ENCODE measurements at places on chromosomes 16 and 17. TPM values are rescaled to one million over a fixed set of nuclear protein-coding genes. Genes with fewer than 3 reads are reported as not detected.

GRCh38 chr16:47928008-47928407, 227.8 kb downstream of the ABCC12 start:
- no peak for DNase-seq

- no peak for DNase-seq
Observed at GRCh38 chr16:52597073-52597771, 50.3 kb upstream of the TOX3 start.

DNA sequence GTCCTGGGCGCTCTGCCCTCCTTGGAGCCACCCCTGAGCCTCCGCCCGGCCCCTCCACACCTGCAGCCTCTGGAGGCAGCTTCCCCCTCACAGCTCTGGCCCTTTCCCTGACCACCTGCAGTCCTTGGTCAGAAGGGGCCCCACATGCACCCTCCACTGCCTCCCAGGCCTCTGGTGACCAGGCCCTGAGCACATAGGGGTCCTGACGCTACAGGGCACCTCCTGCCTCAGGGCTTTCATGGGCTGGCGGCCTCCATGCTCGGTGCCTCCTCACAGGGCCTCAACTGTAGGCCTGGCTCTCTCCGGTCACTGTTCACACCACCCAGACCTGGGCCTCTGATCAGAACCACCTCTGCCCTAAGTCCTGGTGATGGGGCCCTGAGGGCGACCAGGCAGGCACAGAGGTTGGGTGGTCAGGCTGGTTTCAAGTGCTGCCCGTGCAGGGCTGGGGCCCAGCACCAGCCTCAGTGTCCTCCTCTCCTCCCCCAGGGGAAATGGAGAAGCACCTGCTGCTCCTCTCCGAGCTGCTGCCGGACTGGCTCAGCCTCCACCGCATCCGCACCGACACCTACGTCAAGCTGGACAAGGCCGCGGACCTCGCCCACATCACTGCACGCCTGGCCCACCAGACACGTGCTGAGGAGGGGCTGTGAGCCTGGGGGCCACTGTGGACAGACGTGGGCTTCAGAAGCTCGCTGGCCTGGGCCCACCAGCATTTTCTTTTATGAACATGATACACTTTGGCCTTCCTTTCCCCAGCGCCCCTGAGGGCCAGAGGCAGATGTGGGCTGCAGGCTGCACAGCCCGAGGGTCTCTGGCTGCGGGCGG, 3.9 kb downstream of the APRT start:
- no peak for DNase-seq

DNA sequence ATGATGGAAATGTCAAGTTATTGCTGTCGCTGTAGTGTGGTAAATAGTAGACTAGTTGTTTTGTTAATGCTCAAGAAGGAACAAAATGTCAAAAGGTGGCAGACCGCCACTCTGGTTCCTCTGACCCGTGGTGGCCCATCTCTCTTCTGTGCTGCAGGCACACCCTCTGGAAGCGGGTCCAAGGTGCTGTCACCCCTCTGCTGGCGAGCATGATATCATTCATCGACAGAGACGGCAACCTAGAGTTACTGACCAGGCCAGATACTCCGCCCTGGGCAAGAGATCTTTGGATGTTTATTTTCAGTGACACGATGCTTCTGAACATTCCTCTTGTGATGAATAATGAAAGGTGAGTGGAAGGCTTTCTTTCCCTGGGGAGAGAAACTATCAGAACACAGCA, 56.8 kb upstream of the ENDOV start:
- DNase-seq = no peak

DNA sequence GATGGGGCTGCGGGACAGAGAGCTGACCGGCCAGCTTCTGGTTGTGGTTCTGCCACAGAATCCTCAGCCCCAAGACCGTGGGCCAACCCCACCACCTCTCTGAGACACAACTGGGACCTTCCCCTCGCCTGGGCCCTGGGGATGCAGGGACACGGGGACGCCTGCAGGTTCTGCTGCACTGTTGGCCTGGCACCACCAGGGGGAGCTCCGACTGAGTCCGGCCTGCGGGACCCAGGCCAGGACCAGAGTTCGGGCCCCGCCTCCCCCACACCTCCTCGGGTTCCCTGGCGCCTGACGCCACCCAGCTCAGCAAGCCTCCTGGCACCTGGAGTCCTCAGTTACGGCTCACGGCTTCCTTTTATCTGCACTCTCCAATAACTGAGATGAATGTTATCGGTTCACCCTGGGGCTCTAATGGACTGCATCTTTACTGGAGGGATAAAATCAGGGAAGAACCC, 27.3 kb downstream of the TBC1D16 start:
- peak; percentile 52 for DNase-seq

DNA sequence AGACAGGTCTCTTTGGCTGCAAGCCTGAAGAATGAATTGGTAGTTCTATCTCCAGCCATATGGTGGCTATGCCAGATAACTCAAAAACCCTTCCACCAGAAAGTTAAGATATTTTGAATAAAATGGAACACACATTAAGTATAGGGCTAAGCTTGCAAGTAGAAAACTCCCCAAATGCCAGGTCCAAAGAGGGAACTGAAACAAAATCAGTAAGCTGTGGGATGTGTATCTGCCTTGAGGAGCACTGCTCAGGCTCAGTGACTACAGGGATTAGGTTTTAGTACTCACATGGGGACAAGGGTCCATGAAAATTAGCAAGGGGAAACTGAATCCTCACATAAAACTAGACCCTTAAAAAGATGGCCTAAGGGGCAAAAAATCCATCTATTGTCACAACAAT, 115.7 kb upstream of the PMFBP1 start:
- no peak for DNase-seq

- DNase-seq = no peak
Observed at GRCh38 chr16:56879276-56879675, 14.3 kb downstream of the SLC12A3 start.

DNA sequence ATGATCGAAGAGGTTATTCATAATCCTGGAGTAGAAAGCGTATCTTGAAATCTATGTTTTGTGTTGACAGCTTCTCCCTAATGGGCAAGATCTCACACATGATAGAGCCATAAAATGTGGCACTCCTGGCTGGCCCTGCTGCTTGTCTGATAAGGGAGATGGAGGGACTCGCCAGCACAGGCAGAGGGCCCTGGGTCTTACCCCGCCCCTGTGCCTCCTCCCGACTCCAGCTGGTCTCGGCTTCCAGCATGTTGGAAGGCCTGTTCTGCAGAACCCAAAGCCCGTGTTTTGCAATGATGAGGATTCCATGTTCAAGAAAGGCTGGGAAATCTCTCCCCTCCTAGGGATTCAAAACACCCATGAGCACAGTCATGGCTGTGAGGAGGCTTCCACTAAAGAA, 106.7 kb upstream of the SDK2 start:
- no peak for DNase-seq

DNA sequence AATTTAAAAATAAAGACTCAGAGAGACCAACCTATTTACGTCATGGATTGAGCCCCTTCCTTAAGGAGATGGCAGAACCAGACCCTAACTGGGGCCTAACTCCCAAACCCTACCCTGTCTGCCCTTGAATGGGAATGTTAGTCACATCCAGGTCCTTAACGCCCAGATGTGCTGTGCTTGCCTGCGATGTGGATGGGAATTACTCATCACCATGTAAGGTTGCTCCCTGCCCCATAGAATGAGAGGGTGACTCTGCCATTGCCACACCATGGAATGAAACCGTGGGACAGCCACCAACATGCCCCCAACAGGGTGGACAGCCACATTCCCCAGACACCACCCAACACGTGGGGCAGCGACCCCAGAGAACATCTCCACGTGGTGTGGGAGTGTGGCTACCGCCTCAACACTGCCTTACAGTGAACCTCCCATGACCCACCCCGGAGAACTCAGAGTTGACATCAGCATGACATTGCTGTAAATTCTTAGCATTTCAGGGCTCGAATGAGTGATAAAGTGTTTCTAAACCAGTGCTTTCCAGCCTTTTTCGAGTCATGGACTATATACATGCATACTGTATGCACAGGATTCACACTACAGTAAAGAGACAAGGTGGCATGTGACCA, 31.8 kb downstream of the SCNN1B start:
- DNase-seq = peak; percentile 39

GRCh38 chr16:88578446-88579313, 8.5 kb downstream of the ZC3H18 start:
- no peak for DNase-seq

GRCh38 chr16:21646721-21647561, 5.5 kb downstream of the IGSF6 start:
- peak; percentile 73 for DNase-seq

DNA sequence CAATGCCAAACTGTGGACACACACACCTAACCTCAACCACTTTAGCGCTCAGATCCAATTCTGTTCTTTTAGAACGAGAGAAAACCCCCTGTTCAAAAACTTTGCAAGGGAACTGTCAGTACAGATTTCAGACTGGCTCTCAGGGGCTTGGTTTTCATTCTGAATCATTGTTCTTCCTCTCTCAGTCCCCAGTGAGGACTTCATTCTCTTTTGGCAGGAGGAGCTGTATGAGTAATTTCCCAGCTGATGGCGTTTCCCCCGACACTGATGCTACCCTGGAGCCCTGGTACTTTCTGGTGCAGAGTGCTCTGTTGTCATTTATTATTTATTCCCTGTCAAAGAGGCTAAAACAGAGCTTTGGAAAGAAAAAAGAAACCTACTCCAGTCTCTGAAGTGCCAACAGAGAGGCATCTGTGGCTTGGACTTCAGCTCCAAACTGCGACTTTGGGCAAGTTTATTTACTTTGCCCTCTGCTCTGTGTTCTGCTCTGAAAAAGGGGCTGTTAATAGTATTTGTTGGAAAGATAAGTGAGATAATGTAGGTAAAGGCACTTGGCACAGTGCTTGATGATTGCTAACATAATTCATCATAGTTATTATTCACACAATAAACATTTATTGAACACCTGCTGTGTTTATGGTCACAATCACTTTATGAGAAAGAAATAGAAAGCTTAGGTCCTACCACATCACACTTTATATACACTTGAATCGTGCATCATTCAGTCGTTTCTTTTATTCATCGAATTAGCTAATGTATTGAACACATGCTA, 28.3 kb downstream of the ETV4 start:
- DNase-seq = peak; percentile 13

GRCh38 chr16:69241926-69242325, 55.0 kb downstream of the SNTB2 start:
- no peak for DNase-seq

GRCh38 chr17:72657467-72658317, 434.8 kb downstream of the SLC39A11 start:
- DNase-seq = peak; percentile 45

- DNase-seq = no peak
Observed at GRCh38 chr17:64192589-64192988, 62.6 kb upstream of the ERN1 start.

DNA sequence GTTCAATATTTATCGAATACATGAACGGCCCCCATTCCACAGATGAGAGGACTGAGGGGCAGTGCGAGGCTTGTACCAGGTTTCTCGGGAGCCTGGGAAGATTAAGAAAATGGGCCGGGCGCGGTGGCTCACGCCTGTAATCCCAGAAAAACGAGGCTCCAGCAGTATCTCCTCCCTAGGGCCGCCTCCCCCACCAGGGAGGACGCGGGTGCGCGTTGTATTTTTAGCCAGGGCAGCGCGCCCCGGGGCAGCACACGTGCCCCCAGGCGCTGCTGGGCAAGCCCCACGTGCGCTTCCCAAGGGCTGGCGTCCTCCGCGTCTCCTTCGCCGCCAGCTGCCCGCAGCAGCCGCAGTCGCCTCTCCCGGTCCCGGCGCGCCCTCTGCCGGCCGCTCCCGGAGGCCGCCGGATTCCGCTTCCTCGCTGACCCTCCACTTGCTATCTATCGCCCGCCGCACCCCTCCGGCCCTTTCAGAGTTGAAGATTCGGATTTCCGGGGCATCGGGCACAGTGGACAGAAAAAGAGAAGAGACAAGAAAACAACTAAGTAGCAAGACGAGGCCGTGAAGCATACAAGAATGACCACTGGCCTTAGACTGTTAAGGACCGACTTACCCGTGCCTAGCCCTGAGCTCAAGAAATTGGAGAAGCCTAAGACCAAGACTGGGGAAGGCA, 1.9 kb upstream of the YBX2 start:
- peak; percentile 42 for DNase-seq

DNA sequence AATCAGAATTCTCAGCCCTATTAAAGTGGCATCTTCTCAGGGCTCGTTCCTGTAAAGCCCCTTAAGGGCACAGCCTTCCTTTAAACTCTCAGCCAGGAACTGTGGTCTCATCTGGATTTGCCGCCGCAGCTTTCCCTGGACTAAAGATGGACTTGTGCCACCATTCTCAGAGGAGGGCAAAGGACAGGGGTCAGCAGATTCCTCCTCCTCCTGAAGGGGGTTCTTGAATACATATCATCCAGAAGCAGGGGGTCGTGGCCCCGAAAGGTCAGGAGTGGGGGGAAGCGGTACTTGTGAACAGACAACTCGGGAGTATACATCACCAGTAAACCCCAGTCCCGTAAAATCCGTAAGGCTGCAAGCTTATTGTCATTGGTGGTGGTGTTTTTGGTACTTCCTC, 174.8 kb downstream of the RPTOR start:
- no peak for DNase-seq

GRCh38 chr17:47801906-47802305, 19.7 kb downstream of the OSBPL7 start:
- no peak for DNase-seq

Gene TPSG1
- not detected for total RNA-seq

Gene LDHD
- 0.53 TPM for total RNA-seq

Gene TMC6
- 42.9 TPM for total RNA-seq

Gene WNT3
- total RNA-seq = 0.79 TPM

Gene CHAD
- not detected for total RNA-seq

Gene HSF4
- total RNA-seq = 8.1 TPM

Gene HBA2
- not detected for total RNA-seq

Gene SOX9
- total RNA-seq = 1.2 TPM
